Activated T-cell treated with anti-CD3 and anti-CD28 coated beads for 24 hours (primary cell): ENCODE measurements at places on chromosomes 1 and 21.

GRCh38 chr1:115924770-115925169 lies 51.5 kb upstream of the SLC22A15 start:
- no peak for DNase-seq

- DNase-seq: no peak
These were observed at the start of gene TAS1R3 for GRCh38 chr1:1331068-1331965. TSS of gene TAS1R3 (plus strand) at chr1:1331280. CDS start at chr1:1331346, 66 bp downstream.

DNA sequence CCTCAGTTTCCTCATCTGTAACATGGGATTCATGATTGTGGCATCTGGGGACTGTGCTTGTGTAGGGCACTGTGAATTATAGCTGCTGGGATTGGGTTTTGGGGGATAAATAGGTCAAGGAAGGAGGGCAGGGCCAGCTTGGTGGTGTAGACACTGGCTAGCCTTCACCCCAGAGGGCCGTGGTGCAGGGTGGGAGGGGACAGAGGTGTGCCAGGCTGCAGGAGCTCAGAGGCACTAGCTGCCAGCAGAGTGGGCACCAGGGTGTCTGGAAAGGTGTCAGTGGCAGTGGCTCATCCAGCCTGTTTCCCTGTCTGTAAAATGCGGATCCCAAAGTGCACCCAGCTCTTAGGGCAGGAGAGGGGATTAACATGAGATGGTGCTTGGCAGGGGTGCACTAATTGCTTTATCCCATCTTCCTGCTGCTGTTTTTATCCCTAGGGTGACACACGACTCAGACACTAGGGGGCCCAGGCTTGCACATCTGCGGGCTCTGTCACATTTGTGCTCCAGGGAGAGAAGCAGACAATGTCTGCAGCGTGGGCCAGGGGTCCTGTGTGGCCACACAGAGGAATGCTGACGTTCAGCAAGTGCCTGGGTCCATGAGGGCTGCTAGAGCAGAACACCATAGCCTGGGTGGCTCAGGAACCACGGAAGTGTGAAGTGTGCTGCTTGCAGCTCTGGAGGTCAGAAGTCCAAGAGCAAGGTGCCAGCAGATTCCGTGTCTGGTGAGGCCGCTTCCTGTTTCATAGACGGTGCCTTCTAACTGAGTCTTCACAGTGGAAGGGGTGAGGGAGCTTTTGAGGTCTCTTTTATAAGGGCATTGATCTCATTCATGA lies 19.3 kb downstream of the OBSCN start:
- DNase-seq: no peak

- DNase-seq: no peak
These were observed 101.4 kb upstream of the RGS1 start for GRCh38 chr1:192474080-192474683.

GRCh38 chr21:44364151-44365053 lies 11.0 kb downstream of the TRPM2 start:
- no peak for DNase-seq

GRCh38 chr1:40978886-40979240 lies 633 bp upstream of the CTPS1 start:
- DNase-seq: no peak

DNA sequence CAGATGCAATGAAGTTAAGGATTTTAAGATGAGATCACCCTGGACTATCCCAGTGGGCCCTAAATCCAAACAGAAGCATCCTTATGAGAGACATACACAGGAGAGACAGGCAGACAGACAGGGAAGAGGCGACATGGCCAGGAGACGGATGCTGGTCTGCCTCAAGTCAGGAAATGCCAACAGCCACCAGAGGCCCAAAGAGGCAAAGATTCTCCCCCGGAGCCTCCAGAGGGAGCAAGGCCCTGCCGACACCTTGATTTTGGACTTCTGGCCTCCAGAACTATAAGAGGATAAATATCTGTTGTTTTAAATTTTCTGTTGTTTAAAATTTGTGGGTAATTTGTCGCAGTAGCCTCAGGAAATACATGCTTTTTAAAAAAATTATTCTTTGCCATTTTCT lies 116.4 kb downstream of the GLIS1 start:
- no peak for DNase-seq

DNA sequence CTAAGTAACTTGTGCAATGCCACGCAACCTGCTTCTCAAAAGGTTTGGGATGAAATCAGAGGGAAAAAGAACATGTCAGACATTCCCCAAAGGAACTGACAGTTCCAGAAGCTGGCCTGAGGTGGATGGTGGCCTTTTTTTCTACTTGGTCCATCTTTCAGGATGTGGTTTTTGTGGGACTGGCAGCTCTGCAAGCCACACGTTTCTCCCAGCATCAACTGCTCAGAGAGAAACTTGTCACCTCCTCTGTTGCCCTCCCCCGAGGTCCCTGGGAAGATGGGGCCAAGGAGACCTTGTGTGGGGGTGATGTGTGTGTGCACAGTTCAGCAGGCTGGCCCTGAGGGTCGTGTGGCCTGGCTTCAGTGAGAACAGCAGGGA lies 2.5 kb upstream of the DHRS3 start:
- no peak for DNase-seq

DNA sequence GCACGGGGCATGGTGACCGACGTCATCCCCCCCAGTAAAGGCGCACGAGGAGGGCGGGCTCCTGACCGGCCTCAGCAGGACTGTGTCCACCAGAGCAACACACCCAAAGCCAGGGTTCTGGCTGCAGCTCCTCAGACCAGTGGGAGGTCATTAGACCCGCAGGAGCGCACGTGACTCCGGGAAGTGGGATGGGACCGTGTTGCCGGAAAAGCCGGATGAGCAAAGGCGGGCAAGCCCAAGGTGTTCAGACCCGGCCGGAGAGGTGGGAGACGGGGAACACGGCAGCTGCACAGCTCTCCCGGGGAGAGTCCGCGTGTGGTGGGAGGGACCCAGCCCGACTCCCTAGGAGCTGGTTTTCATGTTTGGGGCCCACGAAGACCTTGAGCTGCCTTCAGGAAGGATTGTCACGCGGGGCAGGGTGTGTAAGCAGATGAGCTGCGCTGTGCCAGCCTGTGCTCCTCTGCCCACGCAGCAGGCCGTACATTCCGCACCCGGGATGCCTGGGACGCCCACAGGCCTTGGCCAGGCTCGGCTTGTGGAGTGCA lies 20.6 kb upstream of the TRAPPC10 start:
- DNase-seq: no peak

GRCh38 chr21:46071082-46071481 lies 26.8 kb upstream of the COL6A2 start:
- DNase-seq: no peak

DNA sequence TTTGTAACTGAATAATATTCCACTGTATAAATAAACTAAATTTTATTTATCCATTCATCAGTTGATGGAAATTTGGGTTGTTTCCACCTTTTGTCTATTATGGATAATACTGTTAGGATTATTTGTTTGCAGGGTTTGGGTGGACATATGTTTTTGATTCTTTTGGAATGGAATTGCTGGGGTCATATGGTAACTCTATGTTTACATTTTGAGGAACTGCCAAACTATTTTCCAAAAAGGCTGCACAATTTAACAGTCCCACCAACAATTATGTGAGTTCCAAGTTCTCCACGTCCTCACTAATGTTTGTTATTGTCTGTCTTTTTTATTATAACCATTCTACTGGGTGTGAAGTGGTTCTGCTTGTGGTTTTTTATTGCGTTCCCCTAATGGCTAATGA lies 4.3 kb upstream of the SERBP1 start:
- DNase-seq: no peak

DNA sequence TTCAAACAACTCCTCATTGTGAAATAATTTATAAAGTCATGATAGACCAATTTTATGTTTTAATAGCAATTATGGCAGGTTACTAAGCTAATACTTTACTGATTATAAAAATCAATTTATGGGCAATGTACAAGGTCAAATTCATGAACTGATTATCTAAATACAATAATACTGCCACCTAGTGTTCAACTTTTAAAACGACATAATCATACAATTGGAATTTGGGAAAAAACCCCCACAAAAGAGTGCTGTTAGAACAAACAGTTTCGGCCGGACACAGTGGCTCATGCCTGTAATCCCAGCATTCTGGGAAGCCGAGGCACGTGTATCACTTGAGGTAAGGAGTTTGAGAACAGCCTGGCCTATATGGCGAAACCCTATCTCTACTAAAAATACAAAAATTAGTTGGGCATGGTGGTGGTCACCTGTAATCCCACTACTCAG lies 14.0 kb downstream of the GTF2B start:
- DNase-seq: no peak

GRCh38 chr21:45453308-45453950 lies 48.5 kb downstream of the COL18A1 start:
- DNase-seq: no peak

DNA sequence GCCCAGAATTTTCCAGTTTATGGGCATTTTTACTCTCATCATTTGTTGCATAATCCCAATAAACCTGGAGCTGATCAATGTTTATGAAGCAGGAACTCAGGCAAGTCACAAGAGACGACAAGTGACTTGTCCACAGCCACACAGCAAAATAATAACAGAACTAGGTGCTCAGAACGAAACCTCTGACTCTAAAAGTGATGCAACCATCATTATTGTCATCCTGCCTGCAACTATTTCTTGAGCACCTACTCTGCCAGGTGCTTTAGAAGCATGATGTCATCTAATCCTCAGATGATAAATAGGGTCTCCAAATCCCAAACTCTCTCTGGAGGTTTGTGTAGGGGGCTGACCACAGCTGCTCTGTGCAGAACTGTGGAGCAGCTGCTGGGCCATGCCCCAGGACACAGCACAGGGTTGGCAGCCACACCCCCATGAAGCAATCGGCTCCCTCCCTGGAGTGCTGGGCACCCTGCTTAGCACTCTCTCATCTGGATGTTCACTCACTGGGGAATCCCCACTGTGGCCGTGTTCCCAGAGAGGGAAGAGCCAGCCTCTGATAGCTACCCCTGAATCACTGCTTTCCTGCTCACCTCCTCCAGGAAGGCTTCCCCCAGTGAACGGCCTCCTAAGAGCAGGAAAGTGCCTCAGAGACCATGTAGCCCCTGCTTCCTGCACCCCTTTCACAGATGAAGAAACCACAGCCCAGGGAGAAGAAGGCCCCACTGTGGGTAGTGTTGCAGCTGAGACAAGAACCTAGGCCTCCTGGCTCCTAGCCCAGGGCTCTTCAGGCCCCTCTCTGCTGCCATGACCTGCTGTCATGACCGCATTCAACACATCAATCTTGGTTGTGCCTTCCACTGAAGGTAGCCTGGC lies 2.1 kb downstream of the TTC22 start:
- no peak for DNase-seq

DNA sequence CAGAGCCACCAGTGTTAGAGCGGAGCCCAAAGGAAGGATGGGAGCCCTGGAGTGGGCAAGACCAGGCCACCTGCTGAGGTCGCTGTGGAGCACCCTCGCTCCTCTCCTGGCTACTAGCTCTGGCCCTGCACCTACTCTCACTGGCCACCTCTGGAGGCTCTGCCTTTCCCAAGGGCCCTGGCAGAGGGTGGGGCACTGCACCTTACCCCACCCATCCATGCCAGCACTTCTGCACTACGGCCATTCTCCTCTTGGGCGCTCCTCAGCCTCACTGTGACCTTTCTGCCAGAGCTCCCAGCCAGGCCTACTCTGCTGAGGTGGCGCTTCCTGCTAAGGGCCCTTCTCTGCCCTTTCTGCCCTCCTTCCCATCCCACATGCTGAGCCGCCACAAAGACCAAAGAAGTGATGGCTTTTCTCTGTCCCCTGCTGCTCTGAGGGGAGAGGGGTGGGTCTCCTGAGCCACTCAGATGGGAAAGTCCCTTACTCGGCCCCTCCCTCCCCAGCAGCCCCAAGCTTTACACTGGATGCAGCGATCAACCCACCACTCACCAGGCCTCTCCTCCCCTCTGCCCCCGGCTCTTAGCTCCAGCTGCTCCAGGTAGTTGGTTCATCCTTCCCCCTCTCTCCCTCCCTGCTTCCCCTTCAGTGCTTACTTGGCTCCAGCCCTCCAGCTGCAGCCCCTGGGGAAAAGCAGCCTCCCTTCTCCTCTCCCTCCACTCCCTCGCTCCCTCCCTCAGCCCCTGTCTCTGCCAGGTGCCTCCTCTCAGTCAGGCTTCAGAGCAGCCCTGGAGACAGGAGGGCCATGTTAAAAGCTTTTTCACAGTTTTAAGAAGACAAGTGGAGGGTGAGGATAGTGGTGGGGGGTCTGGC lies 14.8 kb upstream of the TMEM222 start:
- no peak for DNase-seq

DNA sequence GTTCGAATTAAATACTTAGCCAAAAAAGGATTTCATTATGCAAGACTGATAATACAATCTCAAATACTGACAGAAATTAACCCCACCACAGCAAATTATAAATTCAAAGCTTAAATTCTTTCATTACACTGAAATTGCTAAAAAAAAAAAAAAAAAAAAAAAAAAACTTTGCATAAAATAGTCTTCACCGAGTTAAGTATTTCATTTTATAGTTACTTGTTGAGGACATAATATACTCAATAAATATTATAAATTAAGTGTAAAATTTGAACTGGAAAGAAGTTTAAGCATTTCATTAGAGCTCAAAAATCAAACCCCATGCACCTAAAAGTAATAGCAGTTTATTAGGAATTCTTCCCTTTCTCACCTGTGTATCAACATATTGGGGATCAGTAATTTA lies 1.9 kb upstream of the PSMG1 start:
- no peak for DNase-seq

DNA sequence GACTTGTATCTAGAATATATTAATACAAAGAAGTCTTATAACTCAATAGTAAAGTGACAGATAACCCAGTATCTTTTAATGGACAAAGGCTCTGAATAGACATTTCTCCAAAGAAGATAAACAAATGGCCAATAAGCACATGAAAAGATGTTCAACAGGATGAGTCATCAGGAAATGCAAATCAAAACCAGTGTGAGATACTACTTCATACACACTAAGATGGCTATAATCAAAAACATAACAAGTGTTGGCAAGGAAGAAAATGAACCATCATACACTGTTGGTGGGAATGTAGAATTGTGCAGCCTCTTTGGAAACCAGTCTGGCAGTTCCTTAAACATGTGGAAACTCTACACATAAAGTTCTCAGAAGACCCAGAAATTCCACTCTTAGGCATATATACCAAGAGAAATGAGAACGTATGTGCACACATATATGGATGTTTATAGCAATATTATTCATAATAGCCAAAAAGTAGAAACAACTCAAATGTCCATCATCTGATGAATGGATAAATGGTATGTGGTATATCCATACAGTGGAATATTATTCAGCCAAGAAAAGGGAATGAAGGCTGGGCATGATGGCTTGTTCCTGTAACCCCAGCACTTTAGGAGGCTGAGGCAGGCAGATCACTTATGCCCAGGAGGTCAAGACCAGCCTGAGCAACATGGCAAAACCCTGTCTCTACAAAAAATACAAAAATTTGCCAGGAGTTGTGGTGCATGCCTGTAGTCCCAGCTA lies 9.9 kb upstream of the MPL start:
- no peak for DNase-seq

GRCh38 chr1:52402860-52403240 lies 1.4 kb downstream of the ORC1 start:
- DNase-seq: no peak

- no peak for DNase-seq
These were observed 3.2 kb downstream of the CCN1 start for GRCh38 chr1:85583611-85584263.

DNA sequence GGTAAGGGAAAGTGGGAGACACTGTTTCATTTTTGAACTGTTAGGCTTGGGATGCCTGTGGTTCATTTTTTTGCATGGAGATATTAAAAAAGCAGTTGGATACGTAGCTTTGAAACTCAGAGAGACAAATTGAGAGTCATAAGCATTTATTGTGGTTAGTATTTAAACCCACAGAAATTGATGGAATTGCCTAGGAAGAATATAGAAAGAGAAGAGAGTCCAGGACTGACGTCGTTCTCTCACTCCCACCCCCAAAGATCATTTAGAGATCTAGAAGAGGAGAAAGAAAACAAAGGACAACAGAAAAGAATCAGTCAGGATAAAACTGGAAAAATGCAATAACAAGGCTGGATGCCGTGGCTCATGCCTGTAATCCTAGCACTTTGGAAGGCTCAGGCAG lies 73.2 kb upstream of the BMP8A start:
- DNase-seq: no peak

- DNase-seq: no peak
These were observed 16.5 kb upstream of the SLC25A34 start for GRCh38 chr1:15719381-15720120.
